ENCODE measurements at places on chromosomes 1 and 21.
A peak's percentile ranks its signal among the peaks of the same experiment; 100 is the strongest.

GRCh38 chr1:197469620-197470210 is 201.7 kb downstream of the CRB1 start:
- DNase-seq = no peak

DNA sequence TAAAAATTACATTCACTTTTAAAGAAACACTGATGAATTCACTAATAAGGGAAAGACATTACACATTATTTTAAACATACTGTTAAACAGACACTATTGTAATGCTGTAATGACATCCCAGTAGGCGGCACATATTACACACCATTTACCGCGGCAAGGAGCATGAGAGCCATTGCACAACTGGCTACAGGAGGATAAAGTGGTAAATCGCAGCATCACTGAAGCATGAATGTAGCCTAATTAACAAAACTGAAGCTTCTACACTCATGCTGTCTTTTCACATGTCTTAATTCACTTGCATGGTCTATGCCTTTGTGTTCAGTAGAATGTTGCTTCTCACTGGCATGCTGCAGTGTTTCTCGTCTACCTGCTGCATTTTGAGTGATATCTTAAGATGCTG is 1046.0 kb downstream of the MRPL39 start:
- no peak for DNase-seq

DNA sequence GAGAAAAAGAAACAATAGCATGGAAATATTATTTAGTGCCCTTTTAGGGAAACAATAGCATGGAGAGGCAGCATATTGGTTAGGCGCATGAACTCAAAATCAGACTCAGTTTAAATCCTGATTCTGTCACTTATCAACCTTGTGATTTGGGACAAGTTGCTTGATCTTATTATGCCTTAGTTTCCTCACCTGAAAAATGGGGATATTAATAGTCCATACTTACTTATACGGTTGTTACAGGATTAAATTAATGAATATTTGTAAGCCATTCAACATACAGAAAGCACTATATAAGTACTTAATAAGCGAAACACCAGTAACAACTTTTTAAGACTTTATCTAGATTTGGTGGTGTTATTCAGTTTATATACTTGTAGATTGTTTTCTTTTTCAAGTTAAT is 1.2 kb downstream of the TSEN15 start:
- no peak for DNase-seq

GRCh38 chr1:94925004-94925403 is 1.9 kb downstream of the CNN3 start:
- no peak for DNase-seq

DNA sequence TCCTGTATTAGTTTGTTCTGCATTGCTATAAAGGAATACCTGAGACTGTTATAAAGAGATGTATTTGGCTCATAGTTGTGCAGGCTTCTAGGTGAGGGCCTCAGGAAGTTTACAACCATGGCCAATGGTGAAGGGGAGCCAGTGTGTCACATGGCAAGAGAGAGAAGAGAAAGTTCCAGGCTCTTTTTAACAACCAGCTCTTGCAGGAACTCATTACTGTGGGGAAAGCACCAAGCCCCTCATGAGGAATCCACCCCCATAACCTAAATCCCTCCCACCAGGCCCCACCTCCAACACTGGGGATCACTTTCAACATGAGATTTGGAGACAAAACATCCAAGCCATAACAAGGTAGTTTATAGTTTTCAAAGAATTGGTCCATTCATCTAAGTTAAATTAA is 5.0 kb upstream of the MEAF6 start:
- no peak for DNase-seq

DNA sequence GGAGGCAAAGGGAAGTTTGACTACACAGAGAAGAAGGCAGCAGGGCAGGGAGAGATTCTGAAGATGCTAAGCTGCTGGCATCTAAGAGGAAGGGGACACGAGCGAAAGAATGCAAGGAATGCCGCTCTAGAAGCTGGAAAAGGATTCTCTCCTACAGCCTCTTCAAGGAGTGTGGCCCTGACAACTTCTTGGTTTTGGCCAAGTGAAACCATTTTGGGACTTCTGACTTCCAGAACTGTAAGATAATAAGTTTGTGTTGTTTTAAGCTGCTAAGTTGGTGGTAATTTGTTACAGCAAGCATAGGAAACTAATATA is 28.5 kb downstream of the MGST3 start:
- DNase-seq = no peak

DNA sequence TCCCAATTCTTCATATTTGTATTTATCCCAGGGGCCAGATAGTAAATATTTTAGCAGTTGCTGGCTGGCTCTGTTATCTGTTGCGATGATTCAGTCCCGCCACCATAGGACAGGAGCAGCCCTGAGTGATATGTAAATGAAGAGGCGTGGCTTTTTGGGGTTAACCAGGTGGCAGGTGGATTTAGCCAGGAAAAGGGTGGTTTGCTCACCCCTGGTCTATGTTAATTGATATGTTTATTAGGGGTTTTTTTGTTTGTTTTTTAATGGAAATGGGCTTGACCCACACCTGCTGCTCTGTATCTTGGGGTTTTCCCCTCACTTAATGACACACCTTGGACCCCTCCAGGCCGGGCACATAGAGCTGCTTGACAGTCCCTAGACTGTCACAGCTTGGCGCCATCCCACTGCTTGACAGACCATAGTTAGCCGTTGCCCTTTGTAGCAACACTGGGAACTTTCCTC is 62.8 kb downstream of the PIK3CD start:
- peak; percentile 8 for DNase-seq

GRCh38 chr1:239931341-239931740 is 160.3 kb upstream of the FMN2 start:
- no peak for DNase-seq

DNA sequence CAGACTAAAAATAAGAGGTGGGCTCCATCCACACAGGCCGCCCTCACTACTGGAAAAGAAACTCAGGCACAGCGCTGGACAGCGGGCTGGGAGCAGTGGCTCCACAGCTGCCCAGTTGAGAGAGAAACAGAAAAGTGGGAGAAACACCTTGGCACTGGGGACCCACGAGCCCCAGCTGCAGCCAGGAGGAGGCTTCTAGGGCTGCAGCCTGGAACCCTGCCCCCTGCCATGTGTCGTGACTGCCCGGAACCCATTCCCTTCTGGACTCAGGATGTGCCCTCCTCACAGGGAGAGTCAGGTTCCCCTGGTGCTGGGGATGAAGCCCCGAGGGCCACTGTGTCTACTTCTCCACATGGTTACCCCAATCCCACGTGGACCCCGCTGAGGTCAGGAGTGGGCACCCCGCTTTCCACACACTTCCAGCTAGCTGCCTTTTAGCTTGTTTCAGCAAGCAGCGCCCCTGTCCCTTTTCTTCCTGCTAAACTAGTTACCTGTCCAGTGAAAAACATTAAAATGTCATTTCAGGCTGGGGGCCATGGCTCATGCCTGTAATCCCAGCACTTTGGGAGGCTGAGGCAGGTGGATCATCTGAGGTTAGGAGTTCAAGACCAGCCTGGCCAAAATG is 35.9 kb downstream of the PARP1 start:
- DNase-seq = no peak

DNA sequence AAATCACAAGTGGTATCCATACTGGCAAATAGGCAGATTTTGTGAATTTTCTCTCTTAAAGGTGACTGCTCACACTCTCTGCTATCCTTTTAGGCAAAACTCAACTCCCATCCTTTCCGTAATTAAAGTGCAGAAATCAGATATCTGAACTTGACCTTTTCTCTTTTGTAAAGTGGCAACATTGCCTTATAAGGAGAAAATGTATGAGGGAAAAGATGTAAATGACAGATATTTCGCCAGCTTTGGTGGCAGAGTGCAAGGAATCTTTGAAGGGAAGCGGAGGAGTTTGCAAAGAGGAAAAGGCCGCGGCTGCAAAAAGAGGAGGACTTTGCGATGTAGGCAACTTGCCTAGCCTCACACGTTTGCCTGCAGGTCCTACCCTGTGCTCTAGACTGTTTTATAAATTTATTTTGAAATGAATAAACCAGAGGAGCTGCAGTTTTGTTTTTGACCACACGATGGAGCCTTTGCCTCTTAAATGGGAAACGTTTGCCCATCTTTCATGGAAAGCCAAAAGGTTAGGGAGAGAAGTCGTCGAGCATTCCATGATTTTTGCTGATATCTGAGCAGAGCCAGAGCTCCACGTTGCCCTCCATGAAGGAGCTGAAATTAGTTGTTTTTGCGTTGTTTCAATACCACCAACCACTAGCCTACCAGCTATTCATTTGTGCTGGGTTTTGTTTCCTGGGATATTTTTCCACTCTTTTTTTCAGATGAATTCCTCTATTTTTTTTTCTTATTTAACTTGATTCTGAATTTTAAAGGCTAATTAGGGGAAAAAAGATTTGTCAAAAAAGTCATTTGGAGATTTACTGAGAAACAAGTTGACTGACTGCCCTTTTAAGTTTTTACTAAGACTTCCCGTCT is 242.3 kb downstream of the LMX1A start:
- peak; percentile 11 for DNase-seq

- no peak for DNase-seq
These were observed 60.1 kb upstream of the ECE1 start for GRCh38 chr1:21350202-21350885.

DNA sequence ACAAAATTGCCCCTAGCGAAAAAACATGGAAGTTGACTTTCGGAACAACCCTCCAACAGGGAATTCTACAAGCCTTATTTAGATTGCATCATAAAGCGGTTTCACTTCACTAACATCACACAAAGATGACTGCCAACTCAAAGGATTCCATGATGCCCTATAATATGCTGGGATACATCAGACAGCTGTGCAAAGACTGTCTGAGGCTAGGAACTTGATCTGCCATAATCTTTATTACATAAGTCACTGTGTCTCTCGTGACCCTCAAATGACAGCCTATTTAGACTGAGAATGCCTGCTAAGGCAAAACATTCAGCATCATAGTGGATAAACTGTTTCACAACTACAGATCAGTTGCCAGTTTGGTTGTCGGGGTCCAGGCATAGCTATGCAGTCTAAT is 23.8 kb downstream of the FH start:
- DNase-seq = no peak

- no peak for DNase-seq
These were observed 9.7 kb downstream of the PLPP3 start for GRCh38 chr1:56569661-56570060.

GRCh38 chr1:201265756-201266155 is 17.6 kb upstream of the PKP1 start:
- no peak for DNase-seq

DNA sequence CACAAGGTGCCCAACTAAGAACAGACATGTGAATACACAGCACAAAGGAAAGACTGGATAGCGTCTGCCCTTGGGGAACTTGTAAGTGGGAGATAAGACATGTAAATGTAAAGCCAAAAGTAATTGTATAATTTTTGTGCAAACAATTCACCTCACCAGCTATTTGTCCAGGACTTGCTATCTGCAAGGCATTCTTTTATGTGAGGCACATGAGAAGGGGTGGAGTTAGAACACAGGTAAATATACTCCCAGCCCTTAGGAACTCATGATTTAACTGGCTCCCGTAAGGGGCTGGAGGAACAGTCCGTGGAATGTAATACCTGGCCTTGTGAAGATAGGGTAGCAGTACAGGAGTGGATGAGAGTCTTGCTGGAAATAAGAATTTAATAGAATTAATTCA is 61.3 kb downstream of the CDK18 start:
- no peak for DNase-seq

DNA sequence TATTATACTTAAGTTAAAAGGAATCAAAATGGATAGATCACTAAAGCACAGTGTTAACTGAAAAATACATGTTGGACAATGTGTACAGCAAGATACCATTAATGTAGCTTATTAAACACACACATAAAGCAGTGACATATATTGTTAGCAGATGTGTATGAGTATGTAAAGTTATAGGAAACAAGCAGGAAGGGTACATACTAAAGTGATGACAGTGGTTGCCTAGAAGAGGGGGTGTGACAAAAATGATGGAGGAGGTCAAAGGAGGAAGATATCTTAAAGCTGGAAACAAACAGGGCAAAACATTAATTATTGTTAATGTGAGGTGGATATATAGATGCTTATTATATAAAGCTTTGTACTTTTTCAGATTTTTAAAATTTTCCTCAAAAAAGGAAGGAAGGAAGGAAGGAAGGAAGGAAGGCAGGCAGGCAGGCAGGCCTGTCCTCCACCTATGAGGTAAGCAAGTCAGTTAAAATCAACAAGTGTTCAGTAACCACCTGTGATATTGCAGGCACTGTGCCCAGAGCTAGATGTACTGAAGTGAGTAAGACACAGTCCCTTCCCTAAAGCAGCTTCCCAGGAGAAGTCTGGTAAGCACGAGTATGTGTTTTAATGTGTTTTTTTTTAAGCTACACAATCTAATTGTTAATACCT is 252.9 kb upstream of the NR5A2 start:
- no peak for DNase-seq

DNA sequence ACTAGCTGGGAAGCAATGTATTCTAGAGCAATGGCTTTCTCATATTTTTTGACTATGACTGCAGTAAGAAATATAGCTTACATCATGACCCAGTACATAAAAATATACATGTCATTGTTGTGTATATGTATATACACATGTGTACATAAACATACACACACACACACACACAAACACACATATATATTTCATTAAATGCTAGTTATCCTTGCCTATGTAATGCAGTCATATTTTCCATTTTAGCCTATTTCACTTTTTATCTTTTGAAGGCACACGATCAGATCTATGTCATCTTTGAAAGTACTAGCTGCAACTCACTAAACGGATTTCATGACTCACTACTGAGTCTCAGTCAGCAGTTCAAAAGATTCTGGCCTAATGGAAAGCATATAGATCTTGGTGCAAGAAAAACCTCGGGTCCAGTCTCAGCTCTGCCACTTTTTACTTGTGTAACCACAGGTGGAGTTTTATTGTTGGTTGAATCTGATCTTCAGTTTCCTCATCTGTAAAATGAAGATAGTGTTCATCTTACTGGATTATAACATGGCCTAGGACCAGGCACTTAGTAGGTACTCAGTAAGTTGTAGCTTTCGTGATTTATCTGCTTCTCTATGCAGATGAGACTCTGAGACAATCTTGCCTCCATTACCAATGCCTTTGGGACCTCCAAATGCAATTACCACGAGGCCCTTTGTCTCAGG is 325.6 kb downstream of the RRAGC start:
- no peak for DNase-seq

- DNase-seq = no peak
These were observed 53.2 kb downstream of the C1orf198 start for GRCh38 chr1:230814949-230815692.

- DNase-seq = no peak
These were observed 4.3 kb upstream of the SLC35D1 start for GRCh38 chr1:67058242-67058641.

- no peak for DNase-seq
These were observed 110.3 kb downstream of the ZNF281 start for GRCh38 chr1:200299571-200299970.

All from hematopoietic multipotent progenitor cell treated with erythropoietin and hydrocortisone succinate and interleukin-3 and kit ligand, for 15 days (in vitro differentiated cells).